ENCODE measurements at places on chromosomes 1 and 21.

GRCh38 chr1:2330519-2331199, 60.7 kb downstream of the MORN1 start:
- DNase-seq = no peak

- DNase-seq = no peak
Observed at GRCh38 chr1:35745124-35745730, 24.6 kb downstream of the CLSPN start.

- no peak for DNase-seq
Observed at GRCh38 chr1:9363061-9363471, 70.4 kb downstream of the SPSB1 start.

DNA sequence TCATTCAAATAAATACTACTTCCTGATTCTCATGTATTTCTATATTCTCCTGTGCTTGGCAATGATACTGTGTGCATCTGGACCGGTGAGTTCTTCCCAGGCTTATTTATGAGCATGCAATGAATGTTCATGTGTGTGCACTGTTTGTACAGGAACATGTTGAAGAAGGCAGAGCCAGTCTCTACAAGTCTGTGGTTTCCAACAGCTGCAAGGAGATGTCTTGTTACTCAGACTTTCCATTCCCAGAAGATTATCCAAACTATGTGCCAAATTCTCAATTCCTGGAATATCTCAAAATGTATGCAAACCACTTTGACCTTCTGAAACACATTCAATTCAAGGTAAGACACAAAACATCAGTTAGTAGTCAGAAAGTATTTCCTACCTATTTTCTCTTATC, 19.1 kb downstream of the FMO1 start:
- no peak for DNase-seq
